PC-9 (cell line): ENCODE measurements at places on chromosomes 4 and X. TPM values are rescaled to one million over a fixed set of nuclear protein-coding genes. Genes with fewer than 3 reads are reported as not detected.

NDUFC1 gene
- total RNA-seq: 55.9 and 59.3 TPM in 2 replicates

ASB12 gene
- not detected in 2 replicates for total RNA-seq

PNMA5 gene
- not detected in 2 replicates for total RNA-seq

GLRB gene
- 7.0 and 7.3 TPM in 2 replicates for total RNA-seq

ITIH6 gene
- not detected in 2 replicates for total RNA-seq

TMEM31 gene
- total RNA-seq: not detected in 2 replicates

SSX4B gene
- not detected in 2 replicates for total RNA-seq

KCNE5 gene
- total RNA-seq: 0.90 and 1.4 TPM in 2 replicates

ADRA2C gene
- not detected in 2 replicates for total RNA-seq

OPRPN gene
- total RNA-seq: not detected in 2 replicates

POU3F4 gene
- not detected in 2 replicates for total RNA-seq

TCEAL7 gene
- not detected in 2 replicates for total RNA-seq

SPANXA2 gene
- 3.5 and 4.7 TPM in 2 replicates for total RNA-seq

RRAGB gene
- total RNA-seq: 18.6 and 23.3 TPM in 2 replicates

HAND2 gene
- total RNA-seq: not detected in 2 replicates

DCAF8L2 gene
- 5.6 and 7.7 TPM in 2 replicates for total RNA-seq

SMIM31 gene
- not detected in 2 replicates for total RNA-seq

LAMP2 gene
- 92.4 and 123 TPM in 2 replicates for total RNA-seq

MSN gene
- total RNA-seq: 177 and 235 TPM in 2 replicates

ASB5 gene
- not detected in 2 replicates for total RNA-seq
